ENCODE measurements at places on chromosomes 6 and 20. TPM values are rescaled to one million over a fixed set of nuclear protein-coding genes. Genes with fewer than 3 reads are reported as not detected.

Gene ULBP2
- total RNA-seq, result 1.3 TPM

Gene IP6K3
- total RNA-seq, result 0.66 TPM

Gene GPR6
- total RNA-seq, result not detected

Gene C6orf132
- 10.2 TPM for total RNA-seq

Gene HLA-DQA1
- total RNA-seq, result 1.6 TPM

Gene ABCC10
- 19.9 TPM for total RNA-seq

Gene OR2H2
- total RNA-seq, result not detected

Gene NTSR1
- not detected for total RNA-seq

Gene CEP85L
- 17.3 TPM for total RNA-seq

Gene TREML2
- 0.15 TPM for total RNA-seq

Gene CDC25B
- total RNA-seq, result 22.0 TPM

Gene AVP
- total RNA-seq, result not detected

Gene KHDRBS2
- 0.16 TPM for total RNA-seq

Gene ATG5
- total RNA-seq, result 45.9 TPM

Gene C20orf96
- total RNA-seq, result 2.6 TPM

Gene C20orf144
- total RNA-seq, result 0.16 TPM

Gene TPD52L2
- 146 TPM for total RNA-seq

Gene CST2
- total RNA-seq, result not detected
